ENCODE measurements at places on chromosomes 16 and 17.

DNA sequence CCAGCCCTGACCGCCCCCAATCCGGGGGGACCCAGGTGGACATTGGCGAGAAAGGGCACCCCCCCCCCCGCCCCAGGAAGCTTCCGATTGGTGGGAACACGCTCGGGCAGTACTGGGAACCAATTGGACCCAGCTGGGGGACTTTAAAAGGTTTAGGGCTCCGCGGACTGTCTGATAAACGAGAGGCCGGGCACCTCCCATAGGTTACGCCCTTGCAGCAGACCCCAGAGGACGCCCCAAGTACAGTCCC lies 245 bp downstream of the TMEM256 start:
- DNase-seq: no peak

DNA sequence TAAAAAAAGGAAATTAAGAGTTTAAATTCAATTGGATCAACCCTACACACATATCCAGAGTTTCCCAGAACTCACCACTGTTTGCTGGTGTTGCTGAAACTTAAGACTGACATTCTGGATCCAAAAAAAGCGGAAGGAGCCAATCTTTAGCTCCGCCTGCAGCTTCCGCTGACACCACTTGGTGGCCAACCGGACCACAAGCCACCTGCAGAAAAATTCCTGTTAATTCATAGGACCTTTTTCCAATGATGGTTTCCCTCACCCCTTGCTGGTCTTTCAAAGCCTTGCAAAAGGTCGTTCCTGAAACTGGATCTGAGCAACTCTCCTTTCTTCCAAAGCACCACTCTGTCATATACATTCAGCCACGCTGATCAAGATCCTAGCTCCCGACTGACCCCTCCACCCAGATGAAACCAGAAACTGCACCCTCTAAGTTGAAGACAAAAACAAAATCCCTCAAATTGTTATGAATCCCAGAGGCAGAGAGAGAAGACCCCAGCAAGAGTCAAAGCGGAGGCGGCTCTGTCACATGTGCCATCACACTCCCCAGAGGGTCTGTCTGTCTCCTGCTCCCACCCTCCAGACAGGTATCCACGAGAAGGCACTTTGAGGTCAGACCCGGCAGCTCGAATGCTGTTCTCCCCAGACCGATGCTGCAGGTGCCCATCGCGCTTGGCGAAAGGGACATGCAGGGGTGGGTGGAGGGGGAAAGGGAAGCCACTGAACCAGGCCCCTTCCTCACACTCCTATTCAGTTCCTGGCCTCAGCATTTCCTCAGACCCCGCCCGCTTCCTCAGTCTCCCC lies 773 bp downstream of the BLTP2 start:
- DNase-seq: peak; percentile 22

- no peak for DNase-seq
Measured at GRCh38 chr17:75854881-75855309, 240 bp downstream of the WBP2 start.

GRCh38 chr16:85868495-85868894 lies 30.5 kb upstream of the IRF8 start:
- DNase-seq: no peak

DNA sequence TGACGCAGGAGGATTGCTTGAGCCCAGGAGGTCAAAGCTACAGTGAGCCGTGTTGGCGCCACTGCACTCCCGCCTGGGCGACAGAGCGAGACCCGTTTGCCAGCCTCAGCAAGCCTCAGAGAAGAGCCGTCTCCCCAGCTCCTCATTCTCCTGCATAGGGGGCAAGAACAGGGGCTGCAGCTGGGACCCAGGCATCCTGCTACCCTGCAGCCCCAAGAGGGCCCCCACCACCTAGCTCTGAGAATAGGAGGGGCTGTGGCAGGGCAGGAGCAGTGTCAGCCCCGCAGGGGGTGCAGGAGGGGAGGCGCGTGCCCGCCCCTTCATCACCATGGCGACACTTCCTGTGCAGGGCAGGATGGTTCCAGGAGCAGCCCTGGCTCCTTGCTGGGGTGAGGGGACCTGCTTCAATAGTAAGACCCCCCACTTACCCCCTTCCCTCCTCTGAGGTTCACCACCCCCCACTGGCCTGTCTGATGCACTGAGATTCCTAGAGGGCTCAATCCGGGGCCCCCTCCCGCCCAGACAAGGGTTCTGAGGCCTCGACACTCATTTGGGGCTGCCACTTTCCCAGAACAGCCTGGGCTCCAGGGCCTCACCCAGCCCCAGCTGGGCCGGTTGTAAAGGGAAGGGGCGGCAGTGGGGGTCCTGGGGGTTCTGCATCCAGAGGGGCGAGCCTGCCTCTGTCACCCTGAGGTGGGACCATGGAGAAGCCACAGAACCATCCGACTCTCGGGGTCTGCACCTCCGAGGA lies 20.2 kb downstream of the VASN start:
- no peak for DNase-seq

DNA sequence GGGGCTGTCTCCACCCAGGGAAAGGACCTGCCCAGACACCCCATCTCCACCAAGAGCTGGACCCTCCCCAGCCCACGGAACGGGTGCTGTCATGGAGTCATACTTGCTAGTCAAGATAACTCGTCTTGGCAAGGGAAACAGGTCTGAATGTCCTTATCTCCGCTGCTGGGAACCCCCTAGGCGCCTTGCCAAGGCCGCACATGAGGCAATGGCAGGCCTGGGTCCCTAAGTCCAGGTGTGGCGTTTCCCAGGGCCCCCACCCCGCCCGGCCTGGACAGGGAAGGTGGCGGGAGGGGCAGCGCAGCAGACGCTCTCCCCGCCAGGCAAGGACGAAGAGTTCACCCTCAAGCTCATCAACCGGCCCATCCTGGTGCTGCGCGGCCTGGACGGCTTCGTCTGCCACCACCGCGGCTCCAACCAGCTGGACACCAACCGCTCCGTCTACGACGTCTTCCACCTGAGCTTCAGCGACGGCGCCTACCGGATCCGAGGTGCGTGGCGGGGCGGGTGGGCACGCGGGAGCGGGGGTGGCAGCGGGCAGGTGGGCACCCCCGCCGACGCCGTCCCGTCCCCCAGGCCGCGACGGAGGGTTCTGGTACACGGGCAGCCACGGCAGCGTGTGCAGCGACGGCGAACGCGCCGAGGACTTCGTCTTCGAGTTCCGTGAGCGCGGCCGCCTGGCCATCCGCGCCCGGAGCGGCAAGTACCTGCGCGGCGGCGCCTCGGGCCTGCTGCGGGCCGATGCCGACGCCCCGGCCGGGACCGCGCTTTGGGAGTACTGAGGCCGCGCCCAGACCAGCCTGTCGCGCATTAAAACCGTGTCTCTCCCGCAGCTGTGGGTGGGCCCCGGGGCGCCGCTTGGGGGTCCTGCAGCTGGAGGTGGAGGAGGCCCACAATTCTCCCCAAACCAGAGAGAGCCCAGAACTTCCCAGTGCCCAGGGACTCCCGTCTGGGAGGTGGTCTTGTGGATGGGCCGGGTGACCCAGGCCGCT lies 8.4 kb downstream of the FSCN2 start:
- DNase-seq: no peak

GRCh38 chr16:56974549-56975300 lies 13.0 kb downstream of the CETP start:
- no peak for DNase-seq

DNA sequence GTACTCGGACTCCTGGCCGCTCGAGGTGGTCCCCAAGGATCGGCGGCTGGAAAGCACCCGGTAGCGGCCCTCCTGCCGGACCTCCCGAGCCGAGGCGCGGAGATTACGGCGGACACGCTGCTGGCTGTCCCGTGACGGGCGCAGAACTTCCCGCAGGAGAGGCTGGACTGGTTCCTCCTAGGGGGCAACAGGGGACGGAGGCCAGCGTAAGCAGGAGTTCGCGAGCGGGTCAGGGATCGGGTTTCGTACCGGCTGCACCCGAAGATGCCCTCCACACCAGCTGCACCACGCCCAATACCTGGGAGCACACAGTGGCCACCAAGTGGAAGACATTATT lies 341 bp downstream of the SLC7A6OS start:
- DNase-seq: no peak

DNA sequence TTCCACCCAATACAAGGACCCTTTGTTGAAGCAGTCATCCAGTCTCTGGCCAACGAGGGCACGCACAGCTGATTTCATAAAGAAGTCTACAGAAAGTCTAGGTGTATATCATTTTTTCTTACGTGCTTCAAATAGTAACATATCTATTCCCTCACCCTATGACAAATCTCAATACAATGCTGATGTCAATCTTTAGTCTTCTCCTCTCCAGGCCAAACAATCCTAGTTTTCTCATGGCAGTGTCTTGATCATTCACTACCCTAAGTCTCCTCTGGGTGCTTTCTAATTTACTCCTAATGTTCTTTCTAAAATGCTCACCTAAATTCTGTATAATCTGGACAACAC lies 92.6 kb downstream of the CACNG1 start:
- peak; percentile 33 for DNase-seq

DNA sequence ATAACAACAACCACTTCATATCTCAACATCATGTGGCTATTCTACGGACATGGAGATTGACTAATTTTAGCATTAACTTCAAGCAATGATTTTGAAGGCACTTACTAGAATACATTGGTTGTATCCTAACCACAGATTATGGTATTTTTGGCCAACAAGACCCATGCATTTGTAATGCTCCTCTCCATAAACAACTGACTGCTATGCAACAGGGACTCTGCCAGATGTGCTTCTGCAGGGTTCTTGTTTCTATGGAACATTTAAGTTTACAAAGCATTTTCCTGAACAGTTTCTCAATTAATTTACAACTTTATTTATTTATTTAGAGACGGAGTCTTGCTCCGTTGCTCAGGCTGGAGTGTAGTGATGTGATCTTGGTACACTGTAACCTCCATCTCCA lies 178.0 kb downstream of the PARN start:
- DNase-seq: no peak

- DNase-seq: peak; percentile 77
Measured at GRCh38 chr17:48048384-48049126, 396 bp downstream of the NFE2L1 start.

- DNase-seq: no peak
Measured at GRCh38 chr17:82912484-82913089, 72.8 kb upstream of the ZNF750 start.

GRCh38 chr17:60392042-60392844 lies at the start of gene USP32:
Gene USP32, minus strand, starts transcription at chr17:60392133. Its CDS starts 194 bp downstream, at chr17:60391939.
- peak; percentile 99 for DNase-seq

DNA sequence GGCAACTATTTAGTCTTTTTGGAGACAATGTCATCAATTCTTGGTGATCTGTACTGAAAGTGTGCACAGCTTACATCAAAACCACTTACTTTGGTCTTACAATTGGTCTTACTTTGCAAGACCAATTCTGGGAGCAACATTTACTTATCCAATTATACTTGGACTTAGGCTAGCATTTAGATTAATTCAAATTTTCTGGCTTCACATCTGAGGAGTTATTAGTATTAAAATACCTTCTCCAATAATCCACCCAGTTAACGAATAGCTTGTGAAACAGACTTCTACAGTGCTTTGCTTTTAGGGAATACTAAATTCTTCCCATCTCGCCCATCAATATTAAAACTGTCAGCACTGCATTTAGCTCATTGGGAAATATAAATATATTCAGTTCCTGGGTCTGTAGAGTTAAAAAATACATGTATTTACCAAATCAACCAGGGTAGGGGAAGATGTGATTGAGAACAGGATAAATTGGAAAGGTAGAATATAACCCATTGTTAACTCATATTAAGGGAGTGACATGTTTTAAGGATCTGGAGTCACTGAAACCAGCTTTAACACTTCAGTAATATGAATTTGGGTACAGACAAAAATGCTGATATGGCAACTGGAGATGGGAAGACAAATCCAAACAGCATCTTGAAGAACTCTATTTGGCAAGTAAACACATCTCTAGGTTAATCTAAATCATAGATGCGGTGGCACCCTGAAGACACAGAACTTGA lies 9.2 kb upstream of the VEZF1 start:
- no peak for DNase-seq

- no peak for DNase-seq
Measured at GRCh38 chr16:14196539-14196938, 125.4 kb downstream of the MRTFB start.

DNA sequence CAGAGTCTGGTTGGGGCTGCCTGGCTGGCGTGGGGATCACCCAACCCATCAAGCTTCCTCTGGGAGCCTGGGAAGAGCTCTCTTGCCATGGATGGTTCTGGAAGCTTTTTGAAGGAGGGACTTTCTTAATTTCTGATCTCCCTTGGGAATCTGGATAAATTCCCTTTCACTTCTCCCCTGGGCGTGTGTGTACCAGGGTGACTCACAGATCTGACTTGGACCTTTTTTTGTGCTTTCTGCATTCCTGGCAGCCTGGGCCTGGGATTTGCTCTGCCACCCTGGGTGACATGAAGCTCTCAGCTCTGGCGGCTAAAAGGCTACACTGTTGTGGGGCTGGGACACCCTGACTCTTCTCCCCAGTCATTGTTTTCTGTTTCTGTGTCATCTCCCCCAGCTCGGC lies 70.1 kb downstream of the ABCC1 start:
- peak; percentile 61 for DNase-seq

DNA sequence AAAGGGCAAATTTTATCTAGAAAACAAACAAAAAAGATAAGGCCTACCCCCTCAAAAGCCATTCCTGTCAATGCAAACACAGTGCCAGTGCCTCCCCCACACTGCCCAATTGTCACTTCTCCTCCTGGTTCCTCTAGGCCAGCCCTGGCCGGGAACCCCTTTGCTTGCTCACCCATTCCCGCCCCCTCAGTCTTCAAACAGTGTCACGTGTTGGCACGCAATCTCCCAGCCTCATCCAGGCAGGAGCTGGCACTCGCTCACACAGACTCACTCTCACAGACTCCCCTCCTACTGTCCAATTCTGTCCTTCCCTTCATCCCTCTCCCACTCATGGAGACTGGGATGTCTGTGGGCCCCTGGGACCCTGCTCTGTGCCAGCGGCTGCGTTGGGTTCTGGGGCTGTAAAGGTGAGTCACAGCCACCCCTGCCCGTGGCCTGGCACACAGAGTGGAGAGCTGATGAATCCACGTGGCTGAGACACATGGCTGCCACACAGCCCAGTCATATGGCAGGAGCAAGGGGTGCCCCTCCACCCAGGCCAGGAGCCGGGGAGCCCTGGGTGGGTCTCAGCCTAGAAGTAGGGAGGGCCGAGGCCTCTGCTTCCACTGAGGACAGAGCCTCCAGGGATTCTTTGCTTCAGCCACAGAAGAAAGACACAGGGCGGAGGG lies 54.8 kb downstream of the VAC14 start:
- peak; percentile 54 for DNase-seq

DNA sequence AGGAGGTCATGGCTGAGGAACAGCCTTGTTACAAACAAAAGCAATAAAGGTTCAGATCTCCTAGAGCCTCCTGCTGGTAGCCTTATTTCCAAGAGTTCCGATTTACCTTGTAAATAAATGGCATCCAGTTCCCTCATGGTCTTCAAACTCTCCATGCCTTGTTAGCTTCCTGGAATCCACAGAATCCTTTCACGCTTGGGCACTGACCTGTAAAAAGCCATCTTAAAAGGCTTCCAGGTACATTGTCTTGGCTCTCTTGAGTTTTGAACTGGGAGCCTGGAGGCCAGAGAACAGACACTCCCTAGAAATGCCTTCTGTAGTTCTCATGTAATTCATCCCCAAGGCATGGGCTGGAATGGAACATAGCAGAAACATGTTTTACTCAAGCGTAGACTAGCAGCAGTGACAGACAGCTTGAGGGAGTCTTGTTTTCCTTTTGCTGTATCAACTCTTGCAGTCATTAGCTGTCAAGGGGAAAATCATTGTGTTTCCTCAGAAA lies 207.9 kb downstream of the SNX29 start:
- DNase-seq: no peak

GRCh38 chr17:61996916-61997605 lies 68.0 kb downstream of the MED13 start:
- DNase-seq: no peak
